Fibroblast of upper back skin (primary cell): ENCODE measurements at places on chromosomes 11 and 22.

DNA sequence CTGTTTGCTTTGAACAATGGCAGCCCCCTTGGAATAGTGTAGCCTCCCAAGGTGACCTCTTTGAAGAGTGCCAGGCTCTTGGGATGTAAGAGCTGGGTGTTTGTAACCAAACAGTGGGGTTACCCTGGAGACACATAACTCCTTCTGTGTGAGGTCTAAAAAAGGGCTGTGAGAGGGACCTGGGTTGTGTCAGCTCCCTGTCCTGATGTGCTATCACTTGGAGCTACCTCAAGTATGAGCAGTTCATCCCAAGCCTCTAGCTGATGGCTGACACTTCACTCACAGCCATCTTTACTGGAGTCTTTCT is 40.2 kb downstream of the TSPAN18 start:
- no peak for DNase-seq

DNA sequence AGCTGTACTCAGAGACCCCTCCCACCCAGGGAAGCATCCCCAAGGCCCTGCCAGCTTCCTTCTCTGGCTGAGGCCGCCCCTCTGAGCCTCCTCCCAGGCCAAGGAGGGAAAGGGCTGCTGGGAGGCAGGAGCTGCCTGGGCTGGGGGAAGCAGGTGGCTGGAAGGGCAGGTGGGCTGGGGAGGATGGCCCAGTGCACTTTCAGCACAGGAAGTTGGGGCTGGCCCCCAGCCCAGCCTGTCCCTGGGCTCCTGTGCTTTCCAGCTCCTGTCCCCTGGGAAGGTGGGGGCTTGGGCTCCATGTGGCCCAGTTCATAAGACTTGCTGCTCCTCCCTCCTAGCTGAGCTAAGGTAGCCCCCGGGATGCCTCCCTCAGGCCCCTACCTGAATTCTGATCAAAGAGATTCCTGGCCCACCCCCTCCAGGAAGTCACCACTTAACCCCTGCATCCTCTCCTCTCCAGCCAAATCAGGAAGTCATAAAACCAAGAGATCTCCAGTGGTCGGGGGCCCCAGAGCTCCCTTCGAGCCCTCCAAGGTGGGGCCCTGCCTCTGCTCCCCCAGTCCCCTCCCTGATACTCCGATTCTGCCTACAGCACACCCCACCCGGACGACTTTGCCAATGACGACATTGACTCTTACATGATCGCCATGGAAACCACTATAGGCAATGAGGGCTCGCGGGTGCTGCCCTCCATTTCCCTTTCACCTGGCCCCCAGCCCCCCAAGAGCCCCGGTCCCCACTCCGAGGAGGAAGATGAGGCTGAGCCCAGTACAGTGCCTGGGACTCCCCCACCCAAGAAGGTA is 4.9 kb downstream of the PPP1CA start:
- no peak for DNase-seq

- no peak for DNase-seq
These were observed 12.2 kb downstream of the RIBC2 start for GRCh38 chr22:45425531-45426265.

GRCh38 chr11:94586546-94586945 is 19.4 kb downstream of the PIWIL4 start:
- no peak for DNase-seq

DNA sequence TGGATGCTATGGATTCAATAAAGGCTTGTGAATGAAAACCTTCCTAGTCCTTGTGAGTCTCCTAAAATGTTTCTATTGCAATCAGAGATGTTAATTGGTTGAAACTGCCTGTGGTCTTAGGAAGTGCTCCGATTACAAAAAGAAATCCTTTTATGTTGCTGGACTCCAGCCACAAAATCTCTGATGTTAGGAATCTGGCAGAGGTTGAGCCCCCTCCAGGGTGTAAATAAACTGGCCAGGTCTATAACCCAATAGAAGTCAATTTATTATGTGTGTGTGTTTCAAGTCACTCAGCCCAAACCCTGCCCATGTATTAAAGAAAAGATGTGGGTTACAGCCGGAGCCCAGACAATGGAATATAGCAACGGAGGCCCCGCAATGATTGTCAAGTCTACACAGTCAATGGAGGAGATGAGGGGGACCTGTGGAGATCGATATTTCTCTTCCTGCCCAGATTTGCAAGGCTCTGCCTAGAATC is 218.1 kb upstream of the SORL1-AS1 start:
- DNase-seq = peak; percentile 36

- no peak for DNase-seq
These were observed 2.5 kb upstream of the MAP4K2 start for GRCh38 chr11:64805481-64805880.

- no peak for DNase-seq
These were observed 3.6 kb downstream of the PPARA start for GRCh38 chr22:46153930-46154329.

GRCh38 chr22:37362621-37363020 is 64.7 kb downstream of the ELFN2 start:
- DNase-seq = no peak

- DNase-seq = no peak
These were observed 26.0 kb downstream of the SCGB1A1 start for GRCh38 chr11:62444835-62445234.

DNA sequence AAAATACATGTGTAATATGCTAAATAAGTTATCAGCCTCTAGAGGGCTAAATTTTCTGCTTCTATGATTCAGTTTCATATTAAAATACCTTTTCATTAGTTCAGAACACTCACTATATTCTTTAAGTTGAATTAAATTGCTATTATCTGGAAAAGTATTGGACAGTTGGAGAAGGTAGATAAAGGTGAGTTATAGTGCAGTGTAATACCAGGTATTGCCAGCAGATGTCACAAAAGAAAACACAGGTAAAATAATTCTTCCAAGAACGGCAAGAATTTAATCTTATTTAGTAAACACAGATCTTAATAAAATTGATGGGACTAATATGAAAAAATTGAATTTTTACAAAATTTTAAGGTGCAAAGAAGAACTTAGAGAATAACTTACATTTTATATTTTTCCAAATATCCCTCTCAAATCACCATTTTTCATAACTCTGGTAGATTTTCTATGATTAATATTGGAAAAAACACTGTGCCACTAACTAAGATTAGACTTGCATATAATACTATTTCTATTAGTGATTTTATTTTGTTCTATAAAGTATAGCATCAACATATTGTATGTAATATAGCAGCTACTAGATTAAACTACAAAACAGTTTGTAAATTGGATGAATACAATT is 1.7 kb upstream of the LRRC4C start:
- no peak for DNase-seq

GRCh38 chr11:63883791-63884190 is 33.2 kb downstream of the RCOR2 start:
- DNase-seq = no peak

DNA sequence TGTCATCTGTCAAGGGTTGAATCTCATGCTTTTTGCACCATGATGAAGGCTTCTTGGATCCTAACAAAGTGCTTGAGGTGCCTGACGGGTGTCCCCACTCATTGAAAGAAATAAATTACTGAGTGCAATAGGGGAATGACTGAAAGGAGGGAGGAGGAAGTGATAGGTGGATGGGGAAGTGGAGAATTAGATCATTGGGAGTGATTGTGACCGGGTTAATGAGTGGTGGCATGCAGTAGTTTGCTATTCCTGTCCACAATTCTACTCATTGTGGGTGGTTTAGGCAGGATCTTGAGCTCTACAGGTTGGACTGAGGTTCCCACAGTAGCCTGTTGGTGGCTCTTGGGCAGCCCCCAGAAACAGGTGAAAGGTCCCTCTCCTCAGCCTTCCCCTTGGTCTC is 44.3 kb downstream of the THAP12 start:
- no peak for DNase-seq

GRCh38 chr22:25235547-25236290 is 16.3 kb downstream of the CRYBB2 start:
- peak; percentile 68 for DNase-seq

GRCh38 chr11:124519850-124520549 is 23.5 kb downstream of the OR8B12 start:
- no peak for DNase-seq

DNA sequence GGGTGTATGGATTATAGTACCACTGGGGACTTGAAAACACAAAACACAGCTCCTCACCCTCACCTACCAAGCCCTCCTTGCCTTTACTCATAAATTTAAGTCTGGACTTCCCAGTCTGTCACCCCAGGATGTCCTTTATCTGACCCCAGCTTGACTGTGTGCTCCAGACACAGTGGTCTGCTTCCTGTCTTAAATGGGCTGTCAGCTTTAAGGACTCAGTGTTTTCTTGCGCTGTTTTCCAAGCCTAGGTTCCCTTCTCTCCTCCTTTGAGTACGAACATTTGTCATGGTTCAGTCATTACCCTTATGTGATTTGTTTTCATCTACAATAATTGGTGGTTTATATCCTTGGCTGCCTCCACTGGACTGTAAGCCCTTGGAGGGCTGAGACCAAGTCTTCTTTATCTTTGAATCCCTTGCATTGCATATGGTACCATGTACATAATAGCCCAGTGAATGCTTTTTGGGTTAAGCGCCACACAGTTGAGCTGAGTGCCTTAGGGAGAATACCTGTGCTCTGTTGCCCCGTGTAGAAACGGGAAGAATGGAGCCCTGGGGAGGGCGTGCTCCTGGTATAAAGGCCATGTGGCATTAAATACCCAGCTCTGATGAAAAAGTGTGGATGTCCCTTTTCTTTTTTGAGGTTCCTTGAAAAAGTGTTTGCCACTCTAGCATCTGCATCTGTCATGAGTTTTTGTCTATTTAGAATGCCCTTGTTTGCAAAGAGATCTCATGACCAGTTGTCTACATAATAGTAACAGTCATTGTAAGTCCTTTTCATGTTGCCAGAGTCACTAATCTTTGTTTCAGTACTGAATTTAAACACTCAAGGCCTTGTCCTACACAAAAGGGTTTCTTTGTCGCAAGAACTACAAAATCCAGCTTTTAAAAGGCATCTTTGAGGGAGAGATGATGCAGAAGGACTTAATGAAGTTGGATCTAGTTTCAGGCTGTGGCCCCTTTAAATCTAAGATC is 14.0 kb downstream of the PANX1 start:
- DNase-seq = no peak

DNA sequence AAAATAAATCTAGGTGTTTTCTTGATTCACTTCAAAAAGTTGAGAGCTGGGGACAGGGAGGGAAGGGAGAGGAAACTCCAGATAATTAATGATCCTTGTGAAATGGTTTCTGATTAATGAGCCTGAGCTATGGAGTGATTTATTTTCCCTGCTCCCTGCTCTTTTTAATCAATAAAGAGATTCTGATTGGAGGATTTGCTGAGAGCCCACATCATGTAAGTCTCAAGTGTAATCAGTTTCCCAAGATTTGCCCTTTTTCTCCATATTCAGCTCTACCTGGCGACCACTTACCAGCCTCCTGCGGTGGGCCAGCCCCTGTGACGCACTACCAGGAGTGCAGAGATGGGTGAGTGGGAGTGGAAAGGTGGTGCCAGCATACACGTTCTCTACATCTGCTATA is 114.0 kb downstream of the NAV2 start:
- DNase-seq = no peak

- peak; percentile 31 for DNase-seq
These were observed 36.4 kb downstream of the MAML2 start for GRCh38 chr11:96306600-96306932.

- no peak for DNase-seq
These were observed 3.0 kb downstream of the SLC22A6 start for GRCh38 chr11:62981743-62982142.

DNA sequence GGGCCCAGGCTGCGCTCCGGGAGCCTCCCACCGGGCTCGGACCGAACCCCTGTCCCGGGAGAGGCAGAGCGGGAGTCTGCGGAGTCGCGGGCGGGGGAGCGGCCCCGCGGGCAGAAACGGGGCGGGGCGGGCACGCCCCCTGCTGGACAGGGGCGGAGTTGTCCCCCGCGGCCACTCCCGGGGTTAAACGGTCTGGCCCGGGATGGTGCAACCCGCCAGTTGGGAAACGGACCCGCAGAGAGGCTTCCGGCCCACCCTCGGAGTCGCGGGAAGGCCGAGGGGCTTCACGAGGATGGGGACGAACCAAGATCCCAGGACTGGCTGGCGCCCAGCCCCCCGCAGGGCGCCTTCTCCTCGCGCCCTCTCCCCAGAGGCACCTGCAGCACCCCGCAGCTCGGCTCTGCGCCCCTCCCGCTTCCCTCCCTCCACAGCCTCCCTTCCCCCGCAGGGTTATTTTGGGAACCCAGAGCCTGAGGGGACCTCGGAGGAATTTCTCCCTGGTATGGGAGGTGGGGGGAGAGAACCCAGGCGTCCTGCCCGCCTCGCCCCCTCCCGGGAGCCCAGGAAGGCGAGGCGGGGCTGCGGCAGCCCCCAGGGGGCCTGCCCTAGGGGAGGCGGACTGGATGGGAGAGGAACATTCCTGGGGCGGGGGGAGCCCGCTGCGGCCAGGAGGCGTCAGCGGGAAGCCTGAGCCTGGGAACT is 902 bp downstream of the RASGRP2 start:
- DNase-seq = no peak

- DNase-seq = no peak
These were observed 13.6 kb downstream of the PPIL2 start for GRCh38 chr22:21679383-21679782.

DNA sequence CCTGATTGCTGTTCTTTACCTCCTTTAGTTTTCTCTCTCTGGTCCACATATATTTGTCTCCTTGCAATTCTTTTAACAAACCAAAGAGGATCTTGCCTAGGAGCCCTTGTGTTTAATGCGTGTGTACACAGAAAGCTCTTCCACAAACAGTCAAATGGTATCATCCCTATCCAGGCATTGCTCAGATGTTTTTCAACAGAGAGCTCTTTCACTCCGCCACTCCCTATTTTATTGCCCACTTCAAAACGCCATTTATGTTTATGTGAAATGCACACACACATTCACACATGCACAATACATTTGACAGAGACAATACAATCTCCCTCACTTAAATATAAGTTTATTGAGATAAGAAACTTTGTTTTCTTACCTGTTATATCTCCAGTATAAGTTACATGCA is 4.7 kb downstream of the OR5AP2 start:
- DNase-seq = no peak

DNA sequence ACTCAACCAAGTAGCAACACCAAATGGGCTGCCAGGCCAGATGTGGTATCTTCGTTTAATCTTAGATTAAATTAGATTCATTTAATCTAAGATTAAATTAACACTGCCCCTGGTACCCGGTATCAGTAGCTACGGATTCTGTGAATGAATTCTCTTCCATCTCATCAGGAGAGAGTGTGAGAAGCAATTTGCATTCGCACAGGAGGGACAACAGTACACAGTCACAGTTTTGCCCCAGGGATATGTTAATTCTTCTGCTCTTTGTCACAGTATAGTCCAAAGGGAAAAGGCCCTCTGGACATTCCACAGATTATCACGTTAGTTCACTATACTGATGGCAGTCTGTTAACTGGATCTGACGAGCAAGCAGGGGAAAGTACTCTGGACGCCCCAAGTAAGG is 22.9 kb downstream of the ASCL2 start:
- DNase-seq = no peak

DNA sequence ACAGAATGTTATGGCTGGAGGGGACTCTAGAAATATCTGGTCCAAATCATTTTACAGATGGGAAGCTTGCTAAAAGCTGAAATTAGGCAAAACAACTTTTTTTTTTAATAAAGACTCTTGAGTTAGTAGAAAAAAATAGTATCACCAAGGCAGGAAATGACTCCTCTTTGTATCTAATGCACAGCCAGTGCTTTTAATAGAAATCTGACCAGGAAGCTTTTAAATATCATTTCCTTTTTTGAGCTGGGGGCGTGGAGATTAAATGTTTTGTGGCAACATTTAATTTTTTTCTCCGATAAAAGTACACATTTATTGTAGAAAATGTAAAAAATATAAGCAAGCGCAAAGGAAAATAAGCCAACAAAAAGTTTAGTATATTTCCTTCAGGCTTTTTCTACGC is 22.5 kb downstream of the TRAF6 start:
- DNase-seq = no peak

- DNase-seq = peak; percentile 95
These were observed 20.0 kb downstream of the GUCY1A2 start for GRCh38 chr11:106998116-106998915.

GRCh38 chr11:84193706-84194105 is 907.5 kb upstream of the CCDC90B start:
- DNase-seq = no peak
